ENCODE measurements at places on chromosomes 12 and 14.

DNA sequence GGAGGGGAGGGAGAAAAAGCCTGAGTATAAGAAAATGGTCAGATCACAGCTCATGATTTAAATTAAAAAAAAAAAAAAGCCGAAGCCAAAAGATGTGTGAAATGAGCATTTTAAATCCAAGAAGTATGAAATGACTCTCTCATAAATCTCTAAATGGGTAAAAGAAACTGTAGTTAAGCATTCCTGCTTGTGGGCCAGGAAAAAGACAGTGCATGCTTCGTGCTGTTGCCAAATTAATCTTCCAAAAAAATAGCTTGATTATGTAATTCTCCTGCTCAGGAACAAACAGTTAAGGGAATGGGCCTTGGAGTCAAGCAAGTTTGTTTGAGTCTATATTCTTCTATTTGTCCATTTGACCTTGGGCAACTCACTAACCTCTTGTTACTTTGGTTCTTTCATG lies 325.4 kb upstream of the SEL1L start:
- no peak for ATAC-seq

DNA sequence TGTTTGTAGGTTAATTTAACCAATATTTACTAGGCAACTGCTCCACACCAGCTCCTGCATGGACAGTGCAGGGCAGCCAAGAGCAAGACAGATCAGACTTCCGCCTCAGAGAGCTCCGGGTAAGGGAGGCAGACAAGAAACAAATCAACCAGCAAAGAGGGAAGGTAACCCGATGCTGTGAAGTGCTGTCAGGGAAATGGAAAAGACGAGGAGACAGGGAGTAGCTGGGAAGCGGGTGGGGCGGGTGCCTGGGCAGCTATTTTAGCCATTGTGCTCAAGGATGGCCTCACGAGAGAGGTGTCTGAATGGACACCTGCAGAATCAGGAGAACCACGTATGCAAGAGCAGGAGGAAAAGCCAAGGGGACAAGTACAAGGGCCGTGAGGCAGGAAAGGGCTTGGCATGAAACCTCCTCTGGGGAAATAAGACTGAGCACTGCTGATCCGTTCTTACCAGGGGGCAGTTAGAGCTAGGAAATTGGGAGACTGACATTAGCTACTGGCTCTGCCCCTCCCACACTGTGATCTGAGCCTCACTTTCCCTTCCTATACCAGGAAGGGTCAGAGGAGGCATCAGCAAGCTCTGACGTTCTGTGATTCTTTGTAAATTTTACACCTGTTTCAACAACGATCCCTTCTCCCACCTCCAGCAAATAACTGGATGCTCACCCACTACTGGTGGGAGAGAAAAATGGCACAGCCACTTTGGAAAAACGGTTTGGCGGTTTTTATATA lies 6.5 kb upstream of the TMEM119 start:
- no peak for ATAC-seq

GRCh38 chr12:117096501-117097042 lies 2.6 kb downstream of the TESC start:
- ATAC-seq, result no peak

GRCh38 chr14:93067088-93067487 lies 48.6 kb downstream of the ITPK1 start:
- no peak for ATAC-seq

GRCh38 chr12:130226126-130226525 lies 63.9 kb downstream of the FZD10 start:
- no peak for ATAC-seq

DNA sequence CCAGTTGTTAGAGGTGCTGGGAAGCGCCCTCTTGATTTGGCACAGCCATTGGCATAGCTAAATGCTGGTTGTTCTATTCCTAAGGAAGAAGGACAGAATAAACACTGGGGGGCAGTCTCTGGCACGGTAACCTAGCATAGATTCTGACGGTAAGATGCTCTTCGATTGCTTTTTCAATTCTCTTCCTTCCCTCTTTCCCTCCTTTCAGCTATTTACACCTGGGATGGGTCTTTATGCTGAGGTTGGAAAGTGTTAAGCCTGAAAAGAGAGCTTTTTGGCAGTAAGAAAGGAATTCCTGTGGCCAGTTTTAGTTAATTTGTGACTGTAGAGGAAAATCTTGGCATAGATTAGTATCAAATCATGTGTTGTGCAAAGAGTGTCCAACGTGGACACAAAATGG lies 162.8 kb downstream of the SNAPC1 start:
- ATAC-seq, result no peak
